Stimulated activated CD4-positive, alpha-beta T cell treated with anti-CD3 and anti-CD28 coated beads, Interleukin-15, amount 100 ng/mL, for 1 hour (primary cell): ENCODE measurements at places on chromosomes 7 and 10.

DNA sequence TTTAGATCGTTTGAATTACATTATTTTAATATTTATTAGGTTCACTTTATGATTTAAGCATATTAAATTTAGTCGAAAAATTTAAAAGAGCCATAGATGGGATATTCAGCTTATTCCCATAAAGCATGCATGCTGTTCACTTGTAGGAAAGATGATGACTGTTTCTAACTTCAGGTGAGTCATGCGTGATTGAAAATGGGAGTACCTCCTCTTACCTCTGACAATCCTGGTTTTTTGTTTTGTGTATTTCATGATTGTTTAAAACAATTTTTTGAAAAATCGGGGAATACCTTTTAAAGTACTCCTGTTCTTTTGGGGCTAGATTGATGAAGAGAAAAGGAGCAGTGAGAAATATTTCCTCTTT is 1.4 kb downstream of the TNKS2 start:
- no peak for DNase-seq

- DNase-seq = no peak
These were observed 32.0 kb downstream of the VCL start for GRCh38 chr10:74029943-74030342.

DNA sequence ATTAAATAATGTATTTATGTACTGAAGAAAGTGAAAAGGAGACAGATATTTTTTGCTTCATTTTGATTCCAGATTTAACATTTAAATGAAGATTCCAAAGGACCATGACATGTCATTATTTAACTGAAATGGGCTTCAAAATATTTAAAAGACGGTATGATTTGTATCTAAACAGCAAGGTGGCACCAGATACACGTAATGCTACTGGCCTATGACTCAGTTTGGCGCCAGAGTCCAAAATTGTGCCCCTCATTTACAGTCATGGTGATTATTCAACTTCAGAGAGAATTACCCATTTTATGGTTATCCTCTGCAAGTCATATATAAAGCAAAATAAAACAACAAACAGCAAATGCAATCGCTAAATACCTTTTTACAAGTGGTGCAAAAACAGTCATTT is 94.5 kb downstream of the ETV1 start:
- DNase-seq = no peak

GRCh38 chr10:122154545-122155366 is 116.3 kb upstream of the BTBD16 start:
- no peak for DNase-seq

GRCh38 chr7:132998763-132999162 is 83.1 kb downstream of the CHCHD3 start:
- DNase-seq = no peak

- DNase-seq = no peak
These were observed 39.1 kb upstream of the HERPUD2 start for GRCh38 chr7:35734001-35734483.

DNA sequence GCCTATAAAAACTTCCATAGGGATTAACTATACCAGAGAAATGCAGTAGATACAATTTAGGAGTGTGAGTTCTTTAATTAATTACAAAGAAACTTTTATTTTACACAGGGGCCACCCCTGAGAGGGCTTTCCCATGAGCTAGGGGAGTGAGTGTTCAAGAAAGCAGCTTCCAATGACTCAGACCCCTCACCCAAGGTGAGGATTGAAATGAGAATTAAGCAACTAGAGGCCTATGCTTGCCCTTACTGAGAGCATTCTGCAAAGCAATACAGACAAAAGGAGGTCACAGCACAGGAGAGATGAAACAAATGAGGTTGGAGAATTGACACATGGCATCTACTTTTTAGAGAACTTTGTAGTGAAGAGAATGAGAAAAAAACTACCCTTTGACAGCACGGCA is 301.8 kb downstream of the WDR11 start:
- no peak for DNase-seq

DNA sequence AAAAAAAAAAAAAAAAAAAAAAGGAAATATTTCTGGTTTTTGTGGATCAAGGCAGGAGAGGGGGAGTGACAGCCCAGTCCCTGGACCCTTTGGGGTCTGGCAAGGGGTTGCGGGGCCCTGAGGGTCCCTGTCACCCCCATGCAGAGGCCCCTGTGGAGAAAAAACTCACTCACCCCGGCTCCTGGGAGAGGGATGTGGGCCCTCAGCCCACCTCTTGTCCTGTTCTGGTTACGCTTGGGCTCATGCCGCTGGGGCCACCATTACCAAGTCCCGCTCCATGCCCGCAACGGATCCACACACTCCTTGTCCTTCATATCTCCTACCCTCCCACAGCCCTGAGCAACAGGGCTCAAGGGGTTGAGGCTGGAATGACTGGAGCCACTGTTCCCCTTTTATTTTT is 1.0 kb upstream of the TMEM184A start:
- DNase-seq = no peak

- no peak for DNase-seq
These were observed 349.1 kb upstream of the TPK1 start for GRCh38 chr7:145184956-145185355.

GRCh38 chr7:93883917-93884345 is 6.6 kb downstream of the TFPI2 start:
- DNase-seq = no peak

GRCh38 chr7:107785926-107786325 is 17.1 kb downstream of the SLC26A3 start:
- no peak for DNase-seq

DNA sequence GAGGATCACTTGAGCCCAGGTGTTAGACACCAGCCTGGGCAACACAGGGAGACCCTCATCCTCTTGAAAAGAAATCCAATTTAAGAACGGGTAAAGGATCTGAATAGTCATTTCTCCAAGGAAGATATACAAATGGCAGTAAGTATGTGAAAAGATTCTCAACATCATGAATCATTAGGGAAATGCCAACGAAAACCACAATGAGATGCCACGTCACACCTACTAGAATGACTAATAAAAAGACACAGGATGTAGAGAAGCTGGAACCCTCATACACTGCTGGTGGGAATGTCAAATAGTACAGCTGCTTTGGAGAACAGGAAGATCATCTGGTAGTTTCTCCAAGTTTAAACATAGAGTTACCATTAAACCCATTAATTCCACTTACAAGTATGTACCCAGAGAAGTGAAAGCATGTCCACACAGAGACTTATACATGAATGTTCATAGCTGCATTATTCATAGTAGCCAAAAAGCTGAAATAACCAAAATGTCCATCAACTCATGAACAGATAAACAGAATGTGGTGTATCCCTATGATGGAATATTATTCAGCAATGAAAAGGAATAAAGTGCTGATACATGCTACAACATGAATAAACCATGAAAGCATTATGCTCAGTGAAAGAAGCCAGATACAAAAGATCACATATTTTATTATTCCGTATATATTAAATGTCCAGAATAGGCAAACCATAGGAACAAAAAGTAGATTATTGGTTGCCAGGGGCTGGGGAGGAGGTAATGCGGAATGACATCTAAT is 13.1 kb upstream of the ZMIZ2 start:
- DNase-seq = no peak

DNA sequence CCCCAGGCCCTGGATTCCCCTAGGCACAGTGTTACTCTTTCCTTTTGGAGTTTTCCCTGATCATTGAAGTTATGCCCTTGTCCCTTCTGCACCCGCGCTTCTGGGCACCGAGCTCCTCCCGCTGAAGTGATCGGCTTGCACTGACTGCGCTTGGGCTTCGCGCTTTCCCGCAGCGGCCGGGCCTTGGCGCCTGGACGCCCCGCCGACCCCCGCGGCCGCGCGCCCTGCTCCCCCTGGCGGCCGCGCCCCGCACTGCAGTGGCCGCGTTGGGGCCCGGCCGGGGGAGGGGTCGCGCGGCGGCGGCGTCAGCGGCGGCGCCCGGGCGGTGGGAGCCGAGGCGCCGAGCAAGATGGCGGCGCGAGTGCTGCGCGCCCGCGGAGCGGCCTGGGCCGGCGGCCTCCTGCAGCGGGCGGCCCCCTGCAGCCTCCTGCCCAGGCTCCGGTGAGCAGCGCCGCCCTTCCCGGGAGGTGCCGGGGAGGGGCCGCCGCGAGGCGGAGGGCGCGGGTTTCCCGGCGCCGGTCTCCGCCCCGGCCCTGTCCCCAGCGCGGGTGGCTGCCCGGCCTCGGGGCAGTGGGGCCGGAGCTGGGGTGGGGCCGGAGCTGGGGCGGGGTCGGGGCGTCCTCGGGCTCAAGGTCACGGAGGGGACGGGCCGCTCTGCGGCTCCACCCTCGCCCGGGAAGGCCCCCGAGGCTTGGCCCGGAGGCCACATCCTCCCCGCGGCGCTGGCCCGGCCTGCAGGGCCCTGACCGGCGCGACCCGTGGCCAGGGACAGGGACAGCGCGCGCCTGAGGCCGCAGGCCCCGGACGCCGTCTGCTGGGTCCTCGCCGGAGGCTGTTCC is at the start of gene NIPSNAP2:
NIPSNAP2 (plus strand) TSS at position 325 of the 839 bp plus-strand sequence; CDS start at position 350, 25 bp downstream.
- peak; percentile 63 for DNase-seq

GRCh38 chr7:29084832-29085231 is 61.5 kb downstream of the CPVL start:
- DNase-seq = no peak

DNA sequence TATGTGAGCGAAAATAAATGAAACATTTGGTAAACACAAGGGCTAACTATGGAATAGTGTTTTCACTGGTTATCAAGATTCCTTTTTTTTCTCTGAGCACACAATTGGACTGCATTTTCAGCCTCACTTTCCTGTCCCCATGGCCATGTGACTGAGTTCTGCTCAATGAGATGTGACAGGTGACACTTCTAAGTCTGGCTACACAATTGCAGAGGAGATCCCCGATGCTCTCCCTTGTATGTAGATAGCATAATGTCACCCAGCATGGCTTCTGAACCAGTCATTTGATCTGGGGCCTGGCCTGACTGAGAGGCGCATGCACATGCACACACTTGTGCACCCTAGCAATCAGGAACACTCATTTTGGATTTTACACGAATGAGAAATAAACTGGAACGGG is 581.8 kb downstream of the GRID1 start:
- no peak for DNase-seq

DNA sequence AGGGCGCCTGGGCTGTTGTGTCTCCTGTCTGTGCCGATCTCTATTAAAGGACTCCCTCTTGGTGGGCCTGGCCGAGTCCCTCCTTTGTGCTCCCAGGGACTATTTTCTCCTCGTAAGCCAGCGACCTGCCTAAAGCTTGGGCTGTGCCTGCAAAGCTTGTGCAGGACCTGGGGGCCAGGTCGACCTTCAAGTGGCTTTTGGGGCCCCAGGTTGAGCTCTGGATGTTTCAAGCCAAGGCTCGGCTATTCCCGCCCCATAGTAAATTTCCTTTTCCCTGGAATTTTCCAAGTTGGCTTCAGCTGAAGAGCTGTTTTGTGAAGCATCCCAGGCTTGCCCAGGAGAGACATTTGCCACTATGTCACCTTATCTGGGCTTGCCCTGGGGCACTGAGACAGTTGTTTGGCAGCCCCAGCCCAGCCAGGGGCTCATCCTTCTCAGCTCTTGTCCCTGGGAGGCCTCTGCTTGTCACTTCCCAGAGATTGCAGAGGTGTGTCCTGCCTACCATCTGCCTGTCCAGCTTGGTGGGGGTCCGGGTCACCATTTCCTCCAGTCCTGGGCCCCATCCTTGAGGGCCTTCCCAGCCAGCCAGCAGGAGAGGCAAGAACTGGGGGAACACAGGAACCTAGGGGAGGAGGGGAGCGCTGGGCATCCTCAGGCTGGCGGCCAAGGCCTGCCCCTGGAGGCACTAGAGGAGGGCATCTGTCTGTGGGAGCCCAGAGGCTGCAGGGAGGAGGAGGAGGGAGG is 20.2 kb downstream of the ZMIZ2 start:
- DNase-seq = no peak

DNA sequence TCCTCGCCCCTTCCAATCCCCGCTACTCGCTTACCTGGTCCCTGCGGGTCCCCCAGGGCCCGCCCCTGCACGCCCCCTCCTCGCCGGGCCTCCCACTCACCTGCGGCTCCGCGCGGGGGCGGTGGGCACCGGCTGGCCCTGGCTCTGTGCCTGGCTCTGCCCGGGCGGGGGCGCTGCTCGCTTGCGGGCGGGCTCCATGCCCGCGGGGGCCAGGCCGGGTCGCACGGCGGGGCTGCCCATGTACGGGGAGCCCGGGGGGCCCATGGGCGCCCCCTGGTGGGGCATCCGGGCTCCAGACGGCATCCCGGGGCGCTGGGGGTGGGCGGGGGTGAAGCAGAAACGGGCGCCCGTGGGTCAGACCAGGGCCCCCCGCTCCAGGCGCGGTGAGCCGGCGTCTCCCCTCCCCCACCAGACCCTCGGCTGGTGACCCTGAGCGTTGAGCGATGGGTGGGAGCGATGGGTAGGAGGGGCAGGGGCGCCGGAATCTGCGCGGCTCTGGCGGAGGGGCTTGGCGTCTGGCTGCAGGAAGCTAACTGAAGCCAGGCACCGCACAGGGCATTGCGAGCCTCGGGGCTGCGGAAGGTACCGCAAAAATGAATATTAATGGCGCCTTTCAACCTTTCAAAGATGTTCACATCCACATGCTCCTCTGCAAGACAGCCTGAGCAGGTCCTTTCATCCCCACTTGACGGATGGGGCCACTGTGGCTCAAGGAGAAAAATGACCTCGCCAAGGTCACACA is 3.0 kb downstream of the SMARCD3 start:
- peak; percentile 36 for DNase-seq
